ENCODE measurements at places on chromosomes 5 and 9.

GRCh38 chr5:53006911-53007890 lies 18.0 kb downstream of the ITGA2 start:
- no peak for DNase-seq

GRCh38 chr5:37490931-37491330 lies 111.8 kb downstream of the WDR70 start:
- DNase-seq = no peak

- no peak for DNase-seq
These were observed 171.5 kb upstream of the ATP10B start for GRCh38 chr5:161023551-161023950.

DNA sequence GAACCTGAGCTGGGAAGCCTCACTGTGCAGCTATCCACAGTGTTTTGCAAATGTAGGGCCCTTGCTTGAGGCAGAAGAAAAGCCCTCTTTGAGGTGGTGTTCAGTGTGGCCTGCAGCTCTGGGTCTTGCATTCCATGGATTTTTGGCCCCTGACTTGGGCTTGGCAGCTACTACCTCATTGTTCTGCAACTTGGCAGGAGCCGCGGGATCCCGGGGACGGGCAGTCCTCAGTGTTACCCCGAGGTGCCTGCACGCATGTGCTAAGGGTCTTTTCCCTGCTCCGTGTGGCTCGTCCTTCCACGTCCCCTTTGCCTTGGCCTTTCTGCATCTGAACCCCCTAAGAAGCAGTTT lies 39.8 kb downstream of the NEK6 start:
- DNase-seq = no peak

- DNase-seq = no peak
These were observed 194.3 kb upstream of the MSX2 start for GRCh38 chr5:174529925-174530681.

GRCh38 chr5:171528865-171529614 lies 109.6 kb downstream of the FGF18 start:
- no peak for DNase-seq

- DNase-seq = no peak
These were observed 51.7 kb upstream of the SEMA6A start for GRCh38 chr5:116626272-116626723.

DNA sequence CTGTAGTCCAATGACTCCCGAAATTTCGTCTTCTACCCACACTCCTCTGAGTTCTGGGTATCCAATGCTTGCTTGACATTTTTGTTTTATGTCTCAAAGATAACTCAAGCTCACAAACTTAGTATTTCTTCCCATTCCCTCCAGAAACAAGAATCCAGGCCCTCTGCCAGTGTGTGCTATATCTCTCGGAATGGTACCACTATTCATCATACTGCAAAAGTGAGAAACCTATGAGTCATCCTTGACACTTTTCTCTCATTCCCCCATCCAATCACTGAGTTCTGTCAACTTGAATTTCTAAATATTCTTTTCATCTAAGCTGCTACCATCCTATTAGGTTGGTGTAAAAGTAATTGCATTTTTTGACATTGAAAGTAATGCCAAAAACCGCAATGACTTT lies 9.8 kb downstream of the SLC12A2 start:
- no peak for DNase-seq

GRCh38 chr9:91775011-91775707 lies 174.9 kb downstream of the ROR2 start:
- peak; percentile 63 for DNase-seq

- DNase-seq = no peak
These were observed 84.7 kb upstream of the SLCO6A1 start for GRCh38 chr5:102583276-102584124.
